ENCODE measurements at places on chromosomes 4 and X.

- DNase-seq = no peak
Measured at GRCh38 chr4:145042601-145043285, 55.3 kb downstream of the ANAPC10 start.

GRCh38 chr4:98937986-98938720 is 9.2 kb upstream of the EIF4E start:
- DNase-seq = no peak

- DNase-seq = no peak
Measured at GRCh38 chrX:7390441-7390840, 242.5 kb upstream of the PUDP start.

DNA sequence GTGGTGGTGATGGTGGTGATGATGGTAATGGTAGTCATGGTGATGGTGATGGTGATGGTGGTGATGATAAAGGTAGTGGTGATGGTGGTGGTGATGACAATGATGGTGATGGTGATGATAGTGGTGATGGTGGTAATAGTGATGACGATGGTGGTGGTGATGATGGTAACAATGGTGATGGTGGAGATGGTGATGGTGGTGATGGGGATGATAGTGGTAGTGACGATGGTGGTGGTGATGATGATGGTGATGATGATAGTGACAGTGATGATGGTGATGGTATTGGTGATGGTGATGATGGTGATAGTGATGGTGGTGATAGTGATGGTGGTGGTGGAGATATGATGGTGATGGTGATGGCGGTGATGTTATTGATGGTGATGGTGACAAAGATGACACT is 108.4 kb upstream of the NKX1-1 start:
- no peak for DNase-seq

DNA sequence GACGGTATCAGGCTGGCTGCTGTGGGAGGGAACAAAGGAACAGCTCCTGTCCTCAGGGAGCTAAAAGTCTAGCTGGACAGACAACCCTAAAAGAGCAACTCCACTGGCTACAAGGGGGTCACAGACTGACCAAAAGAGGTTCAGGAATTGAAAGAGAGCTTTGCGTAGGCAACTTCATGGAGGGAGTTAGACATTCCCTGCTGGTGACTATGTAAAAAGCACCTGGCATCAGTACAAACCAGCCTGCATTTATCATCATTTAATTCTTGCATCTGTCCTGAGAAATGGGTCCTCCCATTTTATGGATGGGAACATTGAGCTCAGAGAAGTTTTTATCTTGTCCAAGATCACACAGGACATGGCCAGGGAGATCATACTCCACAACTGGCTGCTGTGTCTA is 1.4 kb upstream of the LGI2 start:
- no peak for DNase-seq

DNA sequence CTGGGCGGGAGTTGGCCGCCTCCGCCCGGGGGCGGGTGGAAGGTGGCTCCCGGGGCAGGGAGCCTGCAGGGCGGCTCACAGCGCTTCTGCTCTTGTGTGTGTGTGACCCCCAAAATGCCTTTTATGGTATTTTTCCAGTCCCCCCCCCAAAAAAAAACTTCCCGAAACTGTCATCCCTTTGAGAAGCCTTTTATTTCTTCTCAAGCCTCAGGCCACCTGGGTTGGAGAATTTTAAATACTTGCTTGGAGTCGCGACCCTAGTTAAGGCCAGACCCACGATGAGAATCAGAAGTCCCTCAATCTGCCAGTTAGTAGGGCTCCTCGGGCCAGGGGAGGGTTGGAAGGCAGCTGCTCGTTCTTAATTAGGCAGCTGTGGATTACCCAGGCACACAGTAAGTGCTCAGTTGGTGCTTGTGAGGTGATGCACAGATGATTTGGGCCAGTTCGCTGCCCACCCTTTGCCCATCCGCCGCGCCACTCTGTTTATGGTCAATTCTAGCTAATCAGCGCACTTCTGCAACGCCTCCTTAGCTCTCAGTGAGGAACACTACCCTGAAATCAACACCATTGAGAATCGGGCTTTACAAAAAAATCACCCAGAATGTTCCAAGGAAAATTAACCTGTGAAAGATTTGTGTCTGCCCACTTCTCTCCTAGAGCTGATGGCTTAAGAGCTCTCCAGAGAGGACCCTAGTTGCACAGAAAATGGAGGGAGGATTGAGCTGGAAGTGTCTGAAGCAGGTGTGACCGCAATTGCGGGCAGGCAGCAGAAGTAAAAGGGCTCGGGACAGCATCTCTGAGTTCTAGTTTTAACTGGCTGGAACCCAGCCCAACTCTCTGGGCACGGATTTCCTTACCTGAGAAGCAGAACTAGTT is 648 bp upstream of the SCD5 start:
- DNase-seq = no peak

GRCh38 chrX:53997724-53998123 is 46.5 kb downstream of the PHF8 start:
- DNase-seq = no peak

GRCh38 chrX:71256856-71257255 is 2.9 kb upstream of the ZMYM3 start:
- no peak for DNase-seq

DNA sequence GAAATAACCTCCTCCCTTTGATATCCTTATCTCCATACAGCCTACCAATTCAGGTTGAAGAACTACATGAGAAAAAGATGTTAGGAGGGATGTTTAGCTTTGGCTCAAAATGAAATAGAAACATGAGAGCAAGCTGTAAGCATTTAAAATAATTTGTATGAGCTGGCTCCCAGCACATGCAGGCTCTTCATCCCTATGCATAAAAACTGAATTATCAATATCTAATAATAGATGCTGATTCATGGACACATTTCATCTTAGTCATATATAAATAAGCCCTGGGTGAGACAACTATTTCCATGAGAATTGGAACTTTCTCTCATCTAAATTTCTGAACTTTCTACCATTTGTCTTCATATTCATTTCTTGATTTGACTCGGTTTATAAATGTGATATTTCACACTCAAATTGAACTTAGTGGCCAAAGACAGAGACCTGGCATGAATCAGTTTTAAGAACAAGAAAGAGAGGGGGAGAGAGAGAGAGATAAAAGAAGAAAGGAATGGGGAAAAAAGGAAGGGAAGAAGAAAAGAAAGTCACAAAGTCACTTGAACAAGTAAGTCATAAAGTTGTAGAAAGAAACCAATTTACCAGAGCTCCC is 48.9 kb upstream of the GPR174 start:
- no peak for DNase-seq

- DNase-seq = no peak
Measured at GRCh38 chr4:152099981-152100378, 339.2 kb upstream of the GATB start.

DNA sequence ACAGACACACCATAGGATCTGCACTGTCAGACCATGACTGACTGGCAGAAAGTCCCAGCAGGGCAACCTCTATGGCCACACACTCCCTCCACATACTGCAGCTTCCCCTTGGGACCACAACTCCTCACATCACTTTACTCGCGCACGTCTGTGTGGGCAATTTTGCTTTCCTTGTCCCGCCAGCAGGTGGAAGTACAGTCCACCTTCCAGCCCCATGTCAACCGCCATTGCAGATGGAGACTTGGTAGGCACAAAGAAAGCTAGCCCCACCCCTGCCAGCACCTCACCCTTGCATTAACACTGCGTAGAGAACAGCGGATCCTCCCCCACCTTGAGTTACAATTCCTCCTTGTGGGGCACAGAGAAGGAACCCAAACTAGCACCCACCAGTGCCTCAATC is 74.4 kb upstream of the NAP1L2 start:
- no peak for DNase-seq

GRCh38 chr4:4864443-4864939 is 5.0 kb downstream of the MSX1 start:
- no peak for DNase-seq

GRCh38 chrX:2969021-2969420 is 37.3 kb upstream of the ARSH start:
- DNase-seq = no peak

GRCh38 chrX:3443184-3443583 is 96.7 kb upstream of the MXRA5 start:
- no peak for DNase-seq

DNA sequence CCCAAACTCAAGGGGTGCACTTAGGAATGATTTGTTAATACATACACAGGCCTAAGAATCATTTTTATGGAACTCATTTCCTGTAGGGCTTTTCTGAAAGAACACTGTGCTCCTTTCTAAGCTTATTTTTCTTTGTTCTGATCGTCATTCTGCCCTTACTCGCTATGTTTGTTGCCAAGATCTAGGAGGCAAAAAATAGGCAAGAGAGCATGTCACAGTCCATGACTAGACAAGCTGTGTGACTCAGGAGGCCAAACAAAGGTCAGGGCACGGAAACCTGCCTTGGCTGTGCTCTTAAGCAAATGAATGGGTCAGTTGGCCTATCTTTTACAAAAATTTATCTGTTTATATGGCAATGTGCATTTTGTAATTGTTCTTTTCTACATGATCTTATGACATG is 42.5 kb upstream of the C1GALT1C1 start:
- no peak for DNase-seq

DNA sequence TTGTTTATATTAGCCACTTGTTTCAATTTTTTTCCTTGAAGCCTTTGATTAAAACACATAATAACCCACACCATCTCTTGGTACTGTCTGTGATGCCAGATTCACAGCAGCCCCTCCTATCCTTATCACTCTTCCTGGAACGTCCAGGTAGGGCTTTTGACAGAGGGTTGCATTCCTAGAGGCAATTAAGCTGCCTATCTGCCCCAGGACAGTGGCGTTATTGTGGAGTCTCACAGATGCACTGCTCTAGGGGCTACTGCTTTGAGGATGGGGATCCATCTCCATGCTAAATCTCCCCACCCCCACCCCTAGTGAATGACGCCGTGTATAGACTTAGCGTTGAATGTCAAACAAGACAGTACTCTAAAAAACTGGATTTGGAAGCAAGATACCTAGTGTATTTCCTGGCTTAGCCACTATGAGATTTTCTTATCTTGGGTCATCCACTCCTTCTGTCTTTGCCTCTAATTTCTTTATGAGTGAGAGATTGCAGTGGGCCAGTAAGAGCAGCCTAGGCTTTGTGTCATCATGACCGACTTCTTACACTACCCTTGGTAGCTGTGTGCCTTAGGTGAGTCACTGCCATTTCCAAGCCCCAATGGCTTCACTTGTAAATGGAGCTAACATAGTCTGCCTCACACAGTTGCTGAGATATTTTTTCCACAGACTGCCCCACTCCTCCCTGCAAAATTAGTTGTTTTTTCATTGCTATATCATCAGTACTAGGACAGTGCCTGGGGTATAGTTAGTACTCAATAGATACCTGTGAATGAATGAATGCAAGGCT is 90.9 kb downstream of the EGF start:
- DNase-seq = no peak

DNA sequence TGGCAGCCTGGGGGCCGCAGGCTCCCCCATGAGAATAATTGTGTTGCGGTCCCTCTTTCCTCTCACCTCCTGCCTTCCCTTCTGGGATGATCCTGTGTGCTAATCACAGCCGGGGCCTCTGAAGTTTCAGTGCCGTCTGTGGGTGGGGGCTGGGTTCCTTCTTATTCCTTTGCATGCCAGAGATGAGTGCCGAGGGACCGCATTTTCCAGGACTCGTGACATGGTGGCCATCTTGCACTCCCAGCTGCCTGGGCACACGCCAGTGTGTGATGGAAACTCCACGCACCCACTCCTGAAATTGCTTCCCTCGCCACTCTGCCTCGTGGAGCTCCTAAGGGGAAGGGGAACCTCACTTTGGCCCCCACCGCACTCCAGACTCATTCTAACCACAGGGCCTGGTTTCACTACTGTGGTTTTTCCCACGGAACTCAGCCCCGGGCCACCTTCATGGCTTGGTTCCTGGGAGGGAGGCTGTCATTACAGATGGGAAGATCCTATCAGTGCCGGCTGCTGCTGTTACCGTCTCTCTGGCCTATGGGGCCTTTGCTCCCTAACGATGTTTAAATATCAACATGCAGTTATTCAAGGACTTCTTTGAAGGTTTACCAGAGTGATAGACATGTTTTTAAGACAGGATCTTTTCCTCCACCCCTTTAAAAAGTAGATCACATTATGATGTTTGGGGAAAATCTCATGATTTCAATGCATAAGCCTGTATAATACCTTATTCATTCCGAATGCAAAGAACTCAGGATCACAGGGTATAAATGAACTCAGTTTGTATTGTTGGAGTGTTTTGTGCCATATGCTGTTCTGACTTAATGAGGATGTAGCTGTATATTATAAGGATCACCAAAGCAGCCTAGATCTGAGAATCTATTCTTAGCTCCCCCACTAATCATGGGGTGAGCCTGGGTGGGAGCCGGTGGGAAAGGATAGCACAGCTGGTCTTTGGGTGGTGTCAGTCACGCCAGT is 89.6 kb downstream of the SORCS2 start:
- no peak for DNase-seq

- DNase-seq = no peak
Measured at GRCh38 chr4:158871335-158871724, 102.5 kb downstream of the FNIP2 start.

GRCh38 chrX:131792789-131793462 is 230.2 kb upstream of the STK26 start:
- DNase-seq = peak; percentile 86

- no peak for DNase-seq
Measured at GRCh38 chrX:57822818-57823217, 87.4 kb downstream of the ZXDA start.

GRCh38 chr4:153204247-153204671 is at the start of gene TRIM2:
Gene TRIM2, plus strand, starts transcription at chr4:153204443. Its CDS starts 88 bp downstream, at chr4:153204531.
- DNase-seq = no peak

GRCh38 chr4:75878246-75878756 is 24.0 kb downstream of the PPEF2 start:
- DNase-seq = no peak

- no peak for DNase-seq
Measured at GRCh38 chr4:1493540-1494287, 87.5 kb upstream of the NKX1-1 start.

DNA sequence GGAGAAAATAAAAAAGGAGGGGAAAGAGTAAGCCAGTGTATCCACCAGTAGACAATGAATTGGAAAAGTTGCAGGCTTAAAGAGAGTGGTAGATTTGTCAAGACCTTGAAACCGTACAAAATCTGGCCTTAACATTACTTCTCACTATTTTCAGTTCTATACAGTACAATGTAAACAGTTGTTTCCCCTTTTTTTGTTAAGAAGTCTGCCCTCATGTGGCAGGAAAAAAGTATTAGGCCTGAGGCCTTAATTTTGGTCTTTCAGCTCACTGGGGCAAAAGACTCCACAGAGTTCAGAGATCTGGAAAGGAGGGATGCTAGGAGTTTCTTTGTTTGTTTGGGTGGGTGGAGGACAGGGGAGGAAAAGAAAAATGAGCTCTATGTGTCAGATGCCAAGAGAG is 92.8 kb upstream of the CCDC160 start:
- DNase-seq = no peak

DNA sequence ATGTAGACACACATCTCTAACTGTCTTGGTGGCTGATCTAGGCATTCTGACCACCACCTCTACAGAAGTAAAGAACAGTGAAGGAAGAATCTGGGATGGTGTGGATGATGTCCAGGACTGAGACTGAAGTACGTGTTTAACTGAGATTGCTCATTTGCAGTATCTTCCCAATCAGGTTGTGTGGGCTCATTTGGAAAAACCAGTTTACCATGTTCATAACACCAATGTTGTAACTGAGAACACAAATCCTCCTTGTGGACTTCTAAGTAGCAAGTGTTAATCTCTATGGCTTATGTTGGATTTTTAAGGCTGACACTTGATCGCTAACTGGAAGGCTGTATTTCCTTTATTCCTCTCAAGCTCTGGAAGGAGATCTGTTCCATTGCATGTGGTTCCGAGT is 144.7 kb downstream of the ZNF518B start:
- no peak for DNase-seq

Data from T-helper 9 cell (primary cell).